Stimulated activated CD8-positive, alpha-beta memory T cell treated with anti-CD3 and anti-CD28 coated beads, Interleukin-15, amount 100 ng/mL, for 24 hours (primary cell): ENCODE measurements at places on chromosomes 5 and 9.

DNA sequence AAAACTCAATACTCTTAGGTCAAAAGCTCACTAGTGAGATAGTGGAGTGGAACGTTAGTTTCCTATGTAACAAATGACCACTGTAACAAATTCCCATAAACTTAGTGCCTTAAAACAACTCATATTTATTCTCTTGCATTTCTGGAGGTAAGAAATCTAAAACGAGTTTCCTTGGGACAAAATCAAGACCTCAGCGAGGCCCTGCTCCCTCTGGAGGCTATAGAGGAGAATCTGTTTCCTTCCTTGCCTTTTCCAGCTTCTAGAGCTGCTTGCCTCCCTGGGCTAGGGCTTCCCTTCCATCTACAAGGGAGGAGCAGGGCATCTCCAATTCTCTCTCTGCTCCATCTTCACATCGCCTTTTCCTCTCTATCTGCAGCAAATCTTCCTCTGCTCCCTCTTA lies 32.0 kb downstream of the SEMA5A start:
- no peak for DNase-seq

- DNase-seq, result no peak
Measured at GRCh38 chr9:124351672-124352468, 63.4 kb downstream of the PSMB7 start.

DNA sequence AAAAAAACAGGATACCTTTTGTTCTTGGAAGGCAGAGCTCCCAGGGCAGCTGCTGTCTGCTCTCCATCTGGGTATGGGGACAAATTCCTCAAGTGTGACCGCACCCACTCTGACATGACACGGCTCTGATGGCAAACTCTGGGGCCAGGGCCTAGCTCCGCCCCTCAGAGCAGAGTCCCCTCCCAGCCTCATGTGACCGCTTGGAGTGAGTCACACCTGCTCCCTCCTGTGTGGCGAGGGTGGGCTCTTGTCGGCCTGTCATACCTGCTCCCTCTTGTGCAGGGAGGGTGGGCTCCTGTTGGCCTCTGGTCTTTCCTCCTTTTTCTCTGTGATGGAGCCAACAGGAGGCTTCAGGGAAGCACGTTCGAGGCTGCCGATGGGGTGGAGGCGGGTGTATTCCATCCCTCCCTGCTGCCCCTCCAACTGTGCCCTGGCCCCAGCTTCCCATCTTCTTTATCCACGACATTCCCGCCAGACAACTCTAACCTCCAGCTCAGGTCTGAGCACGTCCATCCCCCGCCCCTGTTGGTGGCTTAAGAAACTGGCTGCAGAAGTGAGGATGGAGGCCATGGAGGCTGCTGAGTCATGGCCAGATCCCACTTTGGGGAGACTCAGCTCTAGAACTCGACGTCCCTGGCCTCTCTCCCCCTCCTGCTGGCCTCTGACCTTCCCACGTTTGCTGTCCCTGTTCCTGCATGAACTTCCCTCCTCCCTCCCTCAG lies 65.3 kb downstream of the OLFM1 start:
- no peak for DNase-seq

DNA sequence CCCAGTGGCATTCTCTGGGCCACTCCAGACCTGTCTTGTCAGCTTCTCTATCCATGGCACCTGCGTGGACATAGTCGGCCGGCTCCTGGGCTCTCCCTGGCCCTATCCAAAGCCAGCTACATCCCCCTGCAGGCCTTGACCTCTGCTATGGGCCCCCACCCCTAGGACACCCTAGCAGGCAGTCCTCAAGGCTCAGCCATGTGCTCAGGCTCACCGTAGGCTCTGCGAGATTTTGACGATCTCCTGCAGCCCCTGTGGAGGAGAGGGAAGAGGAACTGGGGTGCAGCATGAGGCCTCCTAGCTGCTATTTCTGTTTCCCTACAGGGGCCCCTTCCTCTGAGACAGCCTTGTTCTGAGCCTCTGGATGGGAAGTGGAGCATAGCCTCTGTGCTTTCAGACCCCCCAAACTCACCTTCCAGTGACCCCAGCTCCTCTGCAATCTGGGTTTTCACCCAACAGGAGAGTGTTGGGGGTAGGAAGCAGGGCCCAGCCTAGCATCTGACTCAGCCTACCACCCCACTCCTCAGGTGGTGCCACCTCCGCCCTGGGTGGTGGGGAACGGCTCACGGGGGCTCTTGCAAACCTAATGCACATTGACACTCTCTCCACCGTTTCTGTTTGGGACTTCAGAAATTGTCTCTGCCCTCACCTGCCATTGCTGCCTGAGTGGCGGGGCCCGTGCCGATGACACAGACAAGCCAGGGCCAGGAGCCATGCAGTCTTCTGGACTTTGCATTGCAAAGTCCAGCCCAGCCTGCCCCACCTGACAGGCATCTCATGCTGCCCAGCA lies 36.7 kb downstream of the HRH2 start:
- no peak for DNase-seq
